Umbilical cord (tissue), 2 donors: ENCODE measurements at places on chromosomes 1 and 21. TPM values are rescaled to one million over a fixed set of nuclear protein-coding genes. Genes with fewer than 3 reads are reported as not detected.

- DNase-seq = no peak
These were observed 33.9 kb downstream of the LHX9 start for GRCh38 chr1:197951089-197951488.

DNA sequence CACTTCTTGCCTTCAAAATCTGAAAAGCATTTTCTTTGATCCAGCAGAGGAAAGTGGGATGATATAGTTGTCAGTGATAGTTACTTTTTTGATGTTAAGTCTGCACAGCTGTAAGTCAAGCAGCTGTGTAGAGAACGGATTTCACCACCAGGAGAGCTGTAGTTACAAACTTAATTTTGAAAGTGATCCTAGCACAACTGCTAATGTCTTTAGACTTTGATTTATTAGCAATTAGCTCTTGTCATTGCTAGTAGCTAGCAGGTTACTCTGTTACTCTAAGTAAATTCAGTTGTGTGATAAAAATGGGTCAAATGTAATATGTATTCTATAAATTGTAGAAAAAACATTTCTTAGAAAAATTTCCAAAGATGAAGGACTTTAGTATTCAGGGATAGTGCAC lies 46.0 kb downstream of the ALG6 start:
- DNase-seq = no peak

DNA sequence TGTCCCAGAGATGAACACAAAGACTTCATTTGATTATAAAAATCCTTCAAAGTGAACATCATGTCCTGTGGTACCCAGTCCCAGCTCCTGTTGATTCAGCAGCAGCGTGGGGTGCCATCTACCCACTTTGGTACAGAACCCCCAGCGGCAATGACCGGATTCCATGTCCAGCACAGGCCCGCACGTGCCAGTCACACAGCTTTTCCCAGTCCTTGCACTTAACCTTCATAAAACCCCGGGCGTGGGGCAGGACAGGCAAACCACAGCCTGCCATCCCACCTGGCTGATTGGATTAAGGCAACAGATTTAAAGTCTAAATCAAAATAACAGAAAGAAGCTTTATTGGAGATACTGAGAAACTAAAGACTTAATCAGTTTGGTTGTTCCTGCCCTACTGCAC lies 15.5 kb downstream of the CEP104 start:
- no peak for DNase-seq

GRCh38 chr21:28883931-28884330 lies 108.7 kb downstream of the LTN1 start:
- DNase-seq = peak; percentile 19

- DNase-seq = no peak
These were observed 5.8 kb downstream of the SLC45A1 start for GRCh38 chr1:8323706-8324105.

DNA sequence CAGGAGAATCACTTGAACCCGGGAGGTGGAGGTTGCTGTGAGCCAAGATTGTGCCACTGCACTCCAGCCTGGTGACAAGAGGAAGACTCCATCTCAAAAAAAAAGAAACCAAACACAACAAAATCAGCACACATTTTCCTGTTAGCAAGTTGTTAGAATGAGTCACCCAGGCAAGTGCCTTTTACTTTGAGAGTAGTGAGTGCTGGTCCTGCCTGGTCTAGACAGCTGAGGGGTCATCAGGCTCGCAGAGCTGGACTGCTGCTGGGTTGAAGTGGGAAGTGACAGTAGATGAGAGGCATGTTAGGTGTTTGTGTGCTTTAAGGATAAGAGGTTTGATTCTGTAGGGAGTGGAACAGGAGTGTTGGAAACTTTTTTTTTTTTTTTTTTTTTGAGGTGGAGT lies 31.9 kb downstream of the GNPAT start:
- DNase-seq = no peak

- DNase-seq = peak; percentile 71
These were observed 37.9 kb upstream of the MPZL1 start for GRCh38 chr1:167683641-167684502.

GRCh38 chr1:72892461-72892860 lies 610.1 kb upstream of the NEGR1 start:
- no peak for DNase-seq

The LAD1 gene
- total RNA-seq = 8.2 TPM

The NUCKS1 gene
- 132 TPM for total RNA-seq

The TRIM46 gene
- 1.9 TPM for total RNA-seq

The EPHA8 gene
- total RNA-seq = 4.3 TPM

The APCS gene
- 3.9 TPM for total RNA-seq
